ENCODE measurements at places on chromosomes 16 and 17.

DNA sequence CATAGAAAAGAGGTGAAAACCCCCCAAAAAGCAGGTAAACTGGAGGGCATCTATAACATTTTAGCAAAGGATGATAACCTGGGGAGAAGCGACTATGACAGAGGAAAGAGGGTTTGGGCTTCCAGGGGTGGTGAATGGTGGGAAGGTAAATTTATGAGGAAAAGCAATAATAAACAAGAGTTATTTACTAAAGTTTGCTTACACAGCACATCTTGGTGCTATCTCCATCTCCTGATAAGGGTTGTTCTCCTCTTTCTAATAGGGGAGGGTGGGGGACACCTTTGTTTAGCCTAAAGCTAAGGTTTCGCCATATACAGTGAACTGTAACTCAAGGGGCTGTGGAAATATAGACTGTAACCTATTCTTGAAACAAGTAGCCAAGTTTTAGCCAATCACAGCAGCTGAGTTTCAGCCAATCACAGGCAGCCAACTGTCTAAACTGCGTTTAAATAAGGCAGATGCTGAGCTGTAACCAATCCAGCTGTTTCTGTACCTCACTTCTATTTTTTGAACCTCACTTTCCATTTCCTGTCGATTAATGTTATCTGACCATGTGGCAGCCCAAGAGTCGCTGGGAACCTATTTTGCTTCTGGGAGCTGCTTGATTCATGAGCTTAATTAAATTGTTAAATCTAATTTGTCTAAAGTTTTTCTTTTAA is 191.8 kb downstream of the MAP2K6 start:
- DNase-seq = no peak

- no peak for DNase-seq
Measured at GRCh38 chr17:68600067-68600930, 868 bp downstream of the FAM20A start.

GRCh38 chr16:56057151-56057550 is 134.1 kb upstream of the GNAO1 start:
- DNase-seq = no peak

- no peak for DNase-seq
Measured at GRCh38 chr16:83714286-83714685, 93.5 kb upstream of the HSBP1 start.

- DNase-seq = no peak
Measured at GRCh38 chr16:57590654-57591085, 37.8 kb upstream of the ADGRG1 start.

DNA sequence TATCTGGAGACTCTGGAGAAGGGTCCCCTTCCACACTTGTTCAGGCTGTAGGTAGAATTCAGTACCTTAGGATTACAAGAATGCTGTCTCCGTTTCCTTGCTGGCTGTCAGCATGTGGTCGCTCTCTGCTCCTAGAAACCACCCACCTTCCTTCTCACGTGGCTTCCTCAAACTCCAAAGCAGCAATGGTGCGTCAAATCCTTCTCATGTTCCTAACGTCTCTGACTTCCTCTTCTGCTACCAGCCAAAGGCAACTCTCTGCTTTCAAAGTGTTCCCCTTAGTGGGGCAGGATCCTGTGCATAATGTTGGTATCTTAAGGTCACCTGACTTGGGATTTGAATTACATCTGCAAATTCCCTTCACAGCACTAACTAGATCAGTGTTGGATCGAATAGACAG is 30.9 kb upstream of the DYNLRB2 start:
- DNase-seq = no peak

DNA sequence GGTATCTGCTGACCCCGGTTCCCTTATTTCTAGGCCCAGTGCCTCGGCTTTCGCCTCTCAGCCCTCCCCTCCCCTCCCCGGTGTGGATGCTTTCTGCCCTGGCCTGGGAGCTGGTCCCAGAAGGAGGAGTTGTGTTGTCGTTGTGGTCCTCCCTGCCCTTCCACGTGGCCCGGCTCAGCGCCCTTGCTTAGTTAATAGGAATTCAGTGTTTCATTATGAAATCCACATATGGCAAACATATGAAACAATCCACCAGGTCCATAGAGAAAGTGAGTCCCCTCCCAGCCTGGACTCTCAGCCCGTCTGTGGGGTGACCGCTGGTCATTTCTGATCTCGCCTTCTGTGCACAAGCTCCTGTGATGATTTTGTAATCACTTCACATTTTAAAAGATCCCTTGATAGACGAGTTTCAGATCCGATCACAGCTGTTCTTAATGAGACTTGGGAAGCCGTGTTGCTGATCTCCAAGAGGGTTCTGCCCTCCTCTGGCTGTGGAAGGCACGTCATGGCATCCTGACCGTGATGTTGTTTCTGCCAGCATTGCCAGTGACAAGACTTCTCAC is 112.1 kb downstream of the BANP start:
- DNase-seq = no peak

- DNase-seq = no peak
Measured at GRCh38 chr16:84616515-84616914, 1.4 kb downstream of the COTL1 start.

DNA sequence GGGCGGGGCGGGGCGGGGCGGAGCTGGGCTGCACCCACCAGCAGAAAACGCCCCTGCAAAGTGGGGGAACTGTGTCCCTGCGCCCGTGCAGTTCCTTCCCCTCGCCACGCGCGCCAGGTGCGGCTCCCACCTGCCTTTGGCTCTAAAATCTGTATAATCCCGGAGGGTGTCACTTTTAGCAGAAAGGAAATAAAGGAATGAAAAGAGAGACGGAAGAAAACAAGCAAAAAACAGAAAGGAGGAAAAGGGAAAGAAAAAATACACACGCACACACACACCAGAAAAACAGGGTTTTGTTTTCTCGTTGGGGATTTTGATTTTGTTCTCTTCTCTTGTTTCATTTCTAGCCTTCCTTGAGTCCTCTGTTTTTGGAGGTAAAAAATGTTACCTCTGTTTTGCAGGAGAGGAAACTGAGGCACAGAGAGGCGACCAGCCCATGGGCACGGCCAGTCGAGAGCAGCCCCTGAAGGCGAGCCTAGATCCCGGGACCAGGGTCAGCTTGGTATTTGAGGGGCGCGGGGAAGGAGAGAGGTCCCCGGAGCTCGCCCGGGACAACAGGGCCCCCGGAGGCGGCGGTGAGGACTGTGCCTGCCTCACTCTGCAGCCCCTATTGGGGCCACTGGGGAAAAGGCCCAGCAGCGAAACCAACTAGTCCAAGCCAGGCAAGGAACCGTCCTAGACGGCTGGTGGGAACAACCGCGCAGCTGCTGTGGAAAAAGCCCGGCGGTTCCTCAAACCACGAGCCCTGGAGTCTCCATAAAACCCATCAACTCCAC is 594 bp upstream of the CARHSP1 start:
- DNase-seq = no peak

GRCh38 chr17:15134363-15134762 is 130.8 kb downstream of the PMP22 start:
- DNase-seq = no peak

DNA sequence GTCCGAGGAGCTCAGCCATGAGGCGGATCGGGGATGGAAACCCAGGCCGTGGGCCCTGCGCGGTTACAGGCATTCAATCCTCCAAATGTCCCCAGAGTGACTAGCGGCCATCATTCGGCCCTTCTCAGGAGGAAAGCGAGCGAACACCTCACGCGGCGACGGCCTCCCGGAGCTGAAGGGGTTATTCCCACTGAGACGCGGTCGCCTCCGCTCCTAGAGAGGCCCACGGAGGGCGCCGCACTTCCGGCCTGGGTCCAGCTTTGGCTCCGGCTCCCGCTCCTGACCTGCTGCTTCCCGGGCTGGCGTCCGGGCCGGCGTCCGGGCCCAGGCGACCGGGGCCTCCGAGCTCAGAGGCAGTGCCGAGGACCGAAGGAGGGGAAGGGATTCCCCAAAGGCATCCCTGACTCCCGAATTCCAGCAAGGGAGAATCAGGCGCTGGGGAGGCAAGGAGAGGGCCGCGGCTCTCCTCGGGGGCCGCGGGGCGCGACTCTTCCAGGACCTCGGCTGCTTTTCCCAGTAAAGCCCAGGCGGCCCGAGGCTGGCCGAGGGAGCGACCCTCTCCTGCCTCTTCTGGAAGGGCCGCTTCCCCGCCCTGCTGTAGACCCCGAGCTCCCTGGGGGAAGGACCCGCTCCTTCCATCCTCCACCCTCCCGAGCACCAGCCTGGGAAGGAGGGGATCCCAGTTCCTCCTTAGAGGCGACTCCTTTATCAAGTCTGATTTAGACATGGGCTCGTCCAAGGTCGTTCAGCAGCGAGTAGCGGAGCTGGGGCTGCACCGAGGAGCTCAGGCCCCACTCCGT is 18.6 kb upstream of the ZNF629 start:
- no peak for DNase-seq

- no peak for DNase-seq
Measured at GRCh38 chr16:19722269-19722952, 4.3 kb downstream of the IQCK start.

- DNase-seq = peak; percentile 11
Measured at GRCh38 chr17:596763-597644, 117.6 kb downstream of the VPS53 start.

GRCh38 chr17:76840884-76841775 is 27.1 kb upstream of the MGAT5B start:
- no peak for DNase-seq

DNA sequence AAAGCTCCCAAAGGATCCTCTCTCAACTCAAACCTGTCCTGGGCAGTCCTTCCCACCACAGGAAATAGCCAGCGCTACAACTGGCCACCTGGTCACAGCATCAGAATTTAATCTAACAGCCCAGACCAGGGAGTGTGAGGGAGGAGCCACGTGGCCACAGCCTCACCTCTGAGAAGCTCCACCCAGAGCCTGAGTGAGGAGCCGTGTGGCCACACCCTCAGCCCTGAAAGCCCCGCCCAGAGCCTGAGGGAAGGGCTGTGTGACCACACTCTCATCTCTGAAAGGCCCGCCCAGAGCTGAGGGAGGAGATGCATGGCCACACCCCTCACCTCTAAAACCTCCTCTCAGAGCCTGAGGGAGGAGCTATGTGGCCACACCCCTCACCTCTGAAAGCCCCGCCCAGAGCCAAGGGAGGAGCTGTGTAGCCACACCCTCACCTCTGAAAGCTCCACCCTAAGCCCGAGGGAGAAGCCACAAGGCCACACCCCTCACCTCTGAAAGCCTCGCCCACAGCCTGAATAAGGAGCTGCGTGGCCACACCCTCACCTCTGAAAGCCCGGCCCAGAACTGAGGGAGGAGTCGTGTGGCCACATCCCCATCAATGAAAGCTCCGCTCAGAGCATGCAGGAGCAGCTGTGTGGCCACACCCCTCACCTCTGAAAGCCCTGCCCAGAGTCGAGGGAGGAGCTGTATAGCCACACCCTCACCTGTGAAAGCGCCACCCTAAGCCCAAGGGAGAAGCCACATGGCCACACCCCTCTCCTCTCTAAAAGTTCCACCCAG is 28.6 kb downstream of the SLC38A8 start:
- DNase-seq = peak; percentile 21

DNA sequence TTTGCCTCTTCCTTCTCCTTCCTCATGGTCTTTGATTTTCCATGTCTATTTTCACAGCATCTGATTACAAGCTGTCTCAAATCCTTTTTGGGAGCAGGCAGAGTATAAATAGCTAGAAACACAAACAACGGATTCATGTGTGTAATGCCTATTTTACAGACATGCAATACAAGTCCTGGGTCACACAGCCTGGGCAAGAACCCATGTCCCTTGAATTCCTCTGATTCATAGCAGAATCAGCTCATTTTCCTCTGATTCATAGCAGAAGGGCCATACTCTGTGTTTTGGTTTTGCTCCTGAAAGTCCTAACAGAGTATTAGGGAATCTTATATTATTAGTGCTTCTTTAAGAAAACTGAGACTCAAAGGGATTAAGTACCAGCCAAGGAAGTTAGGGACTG is 71.3 kb downstream of the IRX5 start:
- DNase-seq = no peak

DNA sequence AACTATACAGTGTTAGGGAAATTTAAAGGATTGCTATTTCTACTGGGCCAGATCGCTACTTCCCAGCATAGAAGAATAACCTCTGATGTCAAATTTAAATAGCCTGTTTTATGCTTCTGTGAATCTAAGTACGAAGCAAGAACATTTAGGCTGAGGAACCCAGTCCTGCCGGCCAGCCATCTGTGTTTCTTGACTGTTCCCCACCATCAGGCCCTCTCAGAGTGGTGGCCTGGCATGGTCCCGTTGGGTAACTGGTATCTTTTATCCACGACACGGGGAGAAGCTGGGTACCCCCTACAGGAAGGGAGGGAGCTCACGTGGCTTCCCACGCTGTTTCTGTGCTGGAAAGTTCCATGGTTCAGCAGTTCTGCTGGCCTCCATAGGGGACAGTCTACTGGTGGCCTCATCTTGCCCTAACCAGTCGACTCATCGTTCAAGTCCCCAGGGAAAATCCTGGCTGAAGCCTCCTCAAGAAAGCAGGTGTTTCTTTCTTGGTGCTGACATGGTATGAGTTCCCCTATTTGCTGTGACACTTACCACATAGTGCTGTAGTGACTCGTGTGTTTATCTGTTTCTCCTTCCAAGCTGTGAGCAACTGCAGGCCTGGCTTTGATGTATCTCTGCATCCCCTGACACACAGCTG is 201.7 kb upstream of the NLRP1 start:
- DNase-seq = no peak

- DNase-seq = no peak
Measured at GRCh38 chr17:61862105-61862574, 1.2 kb downstream of the BRIP1 start.

GRCh38 chr16:24609740-24610415 is 70.5 kb downstream of the RBBP6 start:
- DNase-seq = no peak

DNA sequence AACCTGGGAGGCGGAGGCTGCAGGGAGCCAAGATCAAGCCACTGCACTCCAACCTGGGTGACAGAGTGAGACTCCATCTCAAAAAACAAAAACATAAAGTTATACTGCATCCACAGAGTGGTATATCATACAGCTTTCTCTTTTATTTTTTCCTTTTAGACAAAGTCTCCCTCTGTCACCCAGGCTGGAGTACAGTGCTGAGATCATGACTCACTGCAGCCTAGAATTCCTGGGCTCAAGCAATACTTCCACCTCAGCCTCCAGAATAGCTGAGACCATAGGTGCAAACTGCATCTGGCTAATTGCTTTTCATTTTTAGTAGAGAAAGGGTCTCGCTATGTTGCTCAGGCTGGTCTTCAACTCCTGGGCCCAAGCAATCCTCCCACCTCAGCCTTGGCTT is 10.0 kb upstream of the COPRS start:
- no peak for DNase-seq

GRCh38 chr17:78409191-78409928 is 30.9 kb downstream of the PGS1 start:
- DNase-seq = no peak

GRCh38 chr16:66342294-66342900 is 24.1 kb upstream of the CDH5 start:
- DNase-seq = no peak

DNA sequence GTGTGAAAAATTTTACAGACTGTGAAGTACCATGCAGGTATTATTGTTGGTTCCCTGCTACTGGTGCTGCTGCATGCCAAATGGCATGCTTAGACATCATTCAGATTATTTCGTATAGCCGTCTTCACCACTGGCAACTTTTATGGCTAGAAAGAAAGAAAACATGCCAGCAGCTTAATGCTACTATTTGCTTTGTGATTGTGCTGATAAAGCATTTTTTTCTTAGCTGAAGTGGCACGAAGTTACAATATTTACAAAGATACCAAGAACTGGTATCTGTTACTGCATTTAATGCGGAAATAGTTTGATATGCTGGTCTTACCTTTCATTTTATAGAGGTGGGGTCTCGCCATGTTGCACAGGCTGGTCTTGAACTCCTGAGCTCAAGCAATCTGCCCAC is 8.2 kb downstream of the ZNHIT3 start:
- DNase-seq = no peak

GRCh38 chr16:68744744-68745280 is 7.7 kb downstream of the CDH1 start:
- DNase-seq = no peak

- no peak for DNase-seq
Measured at GRCh38 chr17:20300436-20300934, 166.9 kb downstream of the LGALS9B start.
